ENCODE measurements at places on chromosomes 12 and 14. TPM values are rescaled to one million over a fixed set of nuclear protein-coding genes. Genes with fewer than 3 reads are reported as not detected.

The KRT83 gene
- not detected for polyA plus RNA-seq

The AKAP5 gene
- 0.31 TPM for polyA plus RNA-seq

The GLT1D1 gene
- 0.52 TPM for polyA plus RNA-seq

The WNT1 gene
- polyA plus RNA-seq: not detected

The LGALS3 gene
- polyA plus RNA-seq: 7.3 TPM

Data from naive B cell (primary cell).